ENCODE measurements at places on chromosomes 5 and 9. TPM values are rescaled to one million over a fixed set of nuclear protein-coding genes. Genes with fewer than 3 reads are reported as not detected.
A peak's percentile ranks its signal among the peaks of the same experiment; 100 is the strongest.

DNA sequence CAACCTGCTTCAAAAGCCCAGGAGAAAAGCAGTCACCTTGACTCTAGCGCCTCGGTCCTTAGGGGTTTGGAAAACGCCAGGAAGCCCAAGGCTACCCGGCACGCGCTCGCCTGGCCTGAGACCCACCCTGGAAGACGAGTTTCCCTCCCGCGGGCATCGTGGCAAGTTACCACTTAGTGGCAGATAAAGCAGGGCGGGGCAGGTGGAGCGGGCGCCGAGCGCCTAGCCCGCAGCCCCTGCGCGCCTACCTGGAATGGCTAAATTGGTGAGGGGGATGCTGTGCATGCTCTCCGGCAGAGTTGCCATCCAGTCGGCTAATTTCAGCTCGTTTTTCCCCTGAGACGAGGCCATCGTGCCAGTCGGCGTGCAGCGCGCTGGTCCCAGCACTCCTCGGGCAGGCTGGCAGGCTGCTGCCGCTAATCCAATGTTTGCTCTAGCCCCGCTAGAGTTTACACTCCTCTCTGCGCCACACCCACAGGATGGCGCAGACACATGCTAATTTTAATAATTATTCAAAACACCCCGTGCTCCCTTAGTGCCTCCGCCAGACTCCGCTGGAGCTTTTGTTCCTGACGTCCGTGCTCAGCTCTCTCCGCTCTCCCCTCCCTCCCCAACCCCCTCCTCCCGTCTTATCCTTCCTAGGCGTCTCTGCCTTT, at the start of gene PLCXD3:
PLCXD3 (minus strand) TSS at position 426 of the 656 bp plus-strand sequence; CDS start at position 351, 75 bp downstream.
- peak; percentile 60 for DNase-seq

GRCh38 chr5:141182248-141182647, at the start of gene PCDHB16:
TSS of gene PCDHB16 (plus strand) at chr5:141182387. CDS start at chr5:141182560, 173 bp downstream.
- DNase-seq, result peak; percentile 74

GRCh38 chr5:68047035-68047434, 168.5 kb upstream of the PIK3R1 start:
- no peak for DNase-seq

DNA sequence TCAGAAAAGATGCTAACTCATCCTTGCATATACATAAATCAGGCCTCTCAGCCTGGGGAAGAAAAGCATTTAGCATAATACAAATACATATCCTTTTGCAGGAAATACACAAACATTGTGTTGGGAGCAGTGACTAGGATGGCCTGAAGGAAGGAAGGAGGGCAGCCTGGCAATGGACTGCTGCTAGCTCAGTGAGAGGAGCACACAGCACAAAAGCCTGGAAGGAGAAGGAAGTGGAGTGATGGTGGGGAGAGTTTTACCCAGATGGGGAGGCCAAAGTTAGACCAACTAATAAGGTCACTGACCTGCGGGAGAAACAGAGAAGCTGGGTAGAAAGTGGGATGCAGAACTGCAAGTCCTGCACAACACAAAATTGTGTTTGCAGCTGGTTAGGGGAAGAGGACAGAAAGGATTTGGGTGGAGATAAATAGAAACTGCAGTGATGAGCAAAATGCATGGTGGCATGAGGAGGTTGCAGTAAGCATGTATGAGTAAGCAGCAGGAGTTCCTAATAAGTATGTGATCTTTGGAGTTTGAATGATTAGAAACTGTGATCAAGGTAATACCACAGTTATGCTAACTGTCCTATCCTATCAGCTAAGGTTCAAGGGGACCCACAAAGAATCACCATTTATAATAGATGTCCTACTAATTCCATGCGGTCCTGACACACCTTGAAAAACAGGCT, 39.5 kb downstream of the SEMA6A start:
- no peak for DNase-seq

DNA sequence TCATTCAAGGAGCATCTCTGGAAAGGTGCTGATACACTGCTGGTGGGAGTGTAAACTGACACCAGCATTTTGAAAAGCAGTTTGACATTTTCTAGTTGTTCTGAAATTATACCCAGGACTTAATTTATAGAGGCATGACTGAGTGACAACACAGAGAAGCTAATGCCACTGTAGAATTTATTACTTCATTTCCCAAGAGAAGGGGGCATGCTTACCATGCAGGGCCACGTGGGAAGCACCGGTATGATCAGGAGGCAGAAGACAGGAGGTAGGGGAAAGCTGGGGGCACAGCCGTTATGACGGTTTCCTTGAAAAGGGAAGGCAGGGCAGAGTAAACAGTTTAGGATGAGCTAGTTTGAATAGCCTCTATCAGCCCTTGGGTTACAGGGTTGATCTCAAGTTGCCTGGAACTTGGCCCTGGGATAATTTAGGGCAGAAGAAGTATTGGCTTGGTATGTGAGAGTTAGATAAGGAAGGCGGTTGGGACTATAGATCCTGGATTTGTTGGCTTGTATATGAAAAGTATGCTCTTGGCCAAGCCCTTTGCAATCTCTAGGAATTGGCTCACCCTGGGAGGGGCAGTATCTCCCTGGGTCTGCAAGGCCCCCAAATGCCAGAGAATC, 305.7 kb downstream of the ENC1 start:
- no peak for DNase-seq

Gene SLC22A4
- total RNA-seq, result 1.1 TPM

Gene PAEP
- not detected for total RNA-seq

Gene AMBP
- not detected for total RNA-seq

Gene SMIM33
- total RNA-seq, result not detected
